Stimulated activated CD4-positive, alpha-beta T cell treated with anti-CD3 and anti-CD28 coated beads, Interleukin-1b, Interleukin-23, amount 100 ng/mL, for 4 hours (primary cell): ENCODE measurements at places on chromosomes 6 and 20.

DNA sequence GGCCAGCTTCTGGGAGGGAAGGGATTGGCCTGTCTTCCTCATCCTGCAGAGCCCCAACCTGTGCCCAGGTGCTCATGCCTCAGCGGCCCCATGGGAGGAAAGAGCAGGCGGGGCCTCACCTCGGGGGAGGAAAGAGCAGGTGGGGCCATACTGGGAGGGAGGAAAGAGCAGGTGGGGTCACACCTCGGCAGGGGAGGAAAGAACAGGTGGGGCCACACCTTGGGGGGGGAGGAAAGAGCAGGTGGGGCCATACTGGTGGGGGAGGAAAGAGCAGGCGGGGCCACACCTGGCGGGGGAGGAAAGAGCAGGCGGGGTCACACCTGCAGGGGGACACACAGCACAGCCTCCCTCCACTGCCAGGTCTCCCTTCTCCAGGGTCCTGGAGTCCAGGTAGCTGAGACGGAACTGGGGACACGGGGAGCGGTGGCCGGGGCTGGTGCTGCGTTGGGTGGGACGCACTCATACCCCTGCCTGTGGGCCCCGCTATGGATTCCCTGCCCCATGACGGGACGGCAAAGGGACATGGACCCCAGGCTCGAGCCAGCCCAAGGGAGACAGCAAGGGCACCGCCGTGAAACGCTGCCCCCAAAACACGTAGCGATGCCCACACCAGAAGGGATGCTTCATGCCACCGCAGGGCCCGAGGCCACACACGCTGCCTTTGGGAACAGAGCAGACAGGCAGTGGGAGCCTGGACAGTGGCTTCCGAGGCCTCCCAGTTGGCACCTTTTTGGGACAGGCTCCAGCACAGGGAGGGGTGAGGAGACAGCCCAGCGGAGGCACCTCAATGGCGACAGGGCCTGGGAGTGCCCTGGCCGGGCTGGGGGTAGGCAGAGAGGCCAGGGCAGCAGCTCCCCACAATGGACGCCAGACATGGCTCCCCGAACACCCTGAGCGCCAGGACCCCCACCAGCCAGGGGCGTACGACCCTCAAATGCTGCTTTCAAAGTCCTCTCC lies 43.3 kb upstream of the CHRNA4 start:
- DNase-seq: no peak

- no peak for DNase-seq
Measured at GRCh38 chr6:27901801-27902200, 10.4 kb downstream of the OR2B2 start.

GRCh38 chr6:40066372-40066771 lies 132.1 kb upstream of the MOCS1 start:
- DNase-seq: no peak

DNA sequence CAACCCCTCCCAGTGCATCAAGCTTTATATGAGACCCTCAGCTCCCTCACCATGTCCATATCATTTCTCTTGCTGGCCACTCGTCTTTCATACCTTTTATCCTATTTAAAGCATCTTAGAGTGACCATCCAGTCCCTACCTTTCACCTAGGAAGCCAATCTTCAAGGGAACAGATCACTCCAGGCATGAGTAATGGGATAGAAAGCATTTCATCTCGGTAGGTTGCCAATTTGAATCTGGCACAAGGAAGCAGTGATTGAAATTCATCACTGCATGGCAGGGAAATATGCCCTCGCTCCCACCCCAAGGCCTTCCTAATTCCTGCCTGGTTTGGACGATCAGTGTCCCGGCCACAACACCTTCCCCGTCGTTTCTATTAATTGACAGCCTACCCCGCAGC lies 150.4 kb downstream of the CFAP61 start:
- no peak for DNase-seq

GRCh38 chr6:9204171-9204570 lies 768.8 kb upstream of the SLC35B3 start:
- no peak for DNase-seq

DNA sequence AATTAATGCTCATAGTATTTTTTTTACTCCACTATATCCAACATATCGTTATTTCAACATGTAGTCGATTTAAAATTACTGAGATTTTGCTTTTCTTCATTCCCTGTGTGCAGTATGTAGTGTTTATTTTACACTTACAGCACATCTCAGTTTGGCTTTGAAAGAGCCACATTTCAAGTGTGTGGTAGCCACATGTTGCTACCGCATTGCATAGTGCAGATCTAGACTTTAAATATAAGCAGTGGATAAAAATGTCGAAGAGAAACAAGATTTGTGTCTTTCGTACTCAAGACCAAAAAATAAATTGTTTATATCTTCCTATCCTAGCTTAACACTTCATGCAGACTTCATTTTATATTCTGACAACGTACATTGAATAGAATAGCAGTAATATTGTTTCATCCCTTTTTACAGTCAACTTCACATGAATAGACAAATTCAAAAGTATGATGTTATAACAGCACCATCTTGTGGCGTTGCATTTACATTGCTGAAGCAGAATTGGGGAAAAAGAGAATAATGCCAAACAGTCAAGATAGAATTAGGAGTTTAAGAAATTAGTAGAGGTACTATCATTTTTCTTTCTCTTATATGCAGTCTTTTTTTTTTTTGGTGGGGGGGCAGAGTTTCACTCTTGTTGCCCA lies 29.9 kb downstream of the FBXO5 start:
- DNase-seq: no peak

GRCh38 chr20:36311854-36312723 lies 6.0 kb downstream of the DLGAP4 start:
- no peak for DNase-seq

DNA sequence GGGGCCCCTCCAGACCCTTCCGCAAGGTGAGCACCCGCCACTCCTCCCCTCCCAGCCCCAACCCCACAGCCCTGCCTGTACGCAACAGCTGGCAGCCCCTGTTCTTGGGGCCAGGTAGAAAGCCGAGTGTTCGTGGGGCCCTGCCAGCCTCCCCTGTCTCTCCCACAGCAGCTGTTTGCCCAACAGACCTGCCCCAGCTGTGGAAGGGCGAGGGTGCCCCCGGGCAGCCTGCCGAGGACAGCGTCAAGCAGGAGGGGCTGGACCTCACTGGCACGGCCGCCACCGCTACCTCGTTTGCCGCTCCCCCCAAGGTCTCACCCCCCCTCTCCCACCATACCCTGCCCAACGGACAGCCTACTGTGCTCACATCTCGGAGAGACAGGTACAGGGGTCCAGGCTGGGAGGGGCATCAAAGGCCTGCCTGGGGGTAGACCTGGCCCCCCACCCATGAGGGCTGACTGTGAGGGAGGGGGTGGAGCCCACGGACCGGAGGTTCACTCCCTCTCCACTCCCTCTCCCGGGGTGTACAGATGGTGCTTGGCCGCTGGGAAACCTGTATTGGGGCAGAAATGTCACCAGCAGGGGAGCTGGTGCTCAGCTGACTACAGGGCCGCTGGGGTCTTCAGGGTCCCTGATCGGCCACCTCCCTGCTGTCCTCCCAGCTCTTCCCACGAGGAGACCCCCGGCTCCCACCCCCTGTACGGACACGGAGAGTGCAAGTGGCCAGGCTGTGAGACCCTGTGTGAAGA lies 41.1 kb downstream of the FOXP4 start:
- DNase-seq: no peak

DNA sequence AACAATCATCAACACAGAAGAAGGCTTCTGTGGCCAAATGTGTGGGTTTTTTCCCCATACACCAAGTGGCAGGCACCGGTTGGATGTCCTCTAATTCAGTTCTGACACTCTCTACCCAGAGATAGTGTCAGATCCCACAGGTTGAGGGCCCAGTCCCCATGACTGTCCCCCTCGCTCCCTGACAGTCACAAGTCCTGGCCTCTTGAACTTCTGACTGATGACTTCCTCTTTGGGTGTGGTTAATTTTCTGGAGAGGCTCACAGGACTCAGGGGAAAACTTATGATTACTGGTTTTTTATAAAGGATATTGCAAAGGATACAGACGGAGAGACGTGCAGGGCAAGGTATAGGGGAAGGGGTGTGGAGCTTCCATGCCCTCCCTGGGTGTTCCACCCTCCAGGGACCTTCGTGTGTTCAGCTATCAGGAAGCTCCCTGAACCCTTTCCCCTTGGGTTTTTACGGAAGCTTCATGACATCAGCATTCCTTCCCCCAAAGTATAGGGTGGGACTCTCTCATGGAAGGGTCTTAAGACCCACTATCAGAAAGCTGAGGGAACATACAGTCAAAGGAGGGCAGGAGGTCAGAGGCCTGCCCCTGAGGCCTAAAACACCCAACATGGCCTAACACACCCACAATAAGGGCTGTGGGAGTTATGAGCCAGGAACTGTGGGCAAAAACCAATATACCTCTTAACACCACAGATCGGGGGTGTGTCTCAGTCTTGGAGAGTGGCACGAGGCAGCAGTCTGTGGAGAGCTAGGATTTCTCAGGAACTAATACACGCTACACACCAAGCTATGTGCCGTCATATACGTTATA lies 33.3 kb downstream of the FARS2 start:
- DNase-seq: no peak

DNA sequence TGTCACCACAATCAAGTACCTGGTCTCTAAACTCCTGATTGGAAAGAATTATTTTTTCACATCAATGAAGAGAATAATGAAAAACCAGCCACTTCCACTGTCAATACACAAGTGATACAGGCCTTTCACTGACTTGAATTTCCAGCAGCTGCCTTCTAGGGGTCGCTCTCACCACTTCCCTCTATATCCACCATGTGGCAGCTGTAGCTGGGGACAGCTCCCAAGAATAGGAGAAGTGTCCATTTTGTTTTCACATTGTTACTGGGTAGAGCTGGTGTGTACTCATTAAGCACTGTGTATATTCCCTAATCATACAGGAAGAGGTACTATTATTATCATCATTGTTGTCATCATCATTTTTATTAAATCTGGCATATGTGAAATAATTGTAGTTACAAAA lies 438.4 kb upstream of the SPTLC3 start:
- no peak for DNase-seq

GRCh38 chr6:24441599-24441904 lies 38.8 kb downstream of the MRS2 start:
- no peak for DNase-seq
